ENCODE measurements at places on chromosomes 12 and 14. TPM values are rescaled to one million over a fixed set of nuclear protein-coding genes. Genes with fewer than 3 reads are reported as not detected.

The KRT81 gene
- total RNA-seq, result not detected

The SMCO3 gene
- total RNA-seq, result not detected

The HDAC7 gene
- 207 TPM for total RNA-seq

DNA sequence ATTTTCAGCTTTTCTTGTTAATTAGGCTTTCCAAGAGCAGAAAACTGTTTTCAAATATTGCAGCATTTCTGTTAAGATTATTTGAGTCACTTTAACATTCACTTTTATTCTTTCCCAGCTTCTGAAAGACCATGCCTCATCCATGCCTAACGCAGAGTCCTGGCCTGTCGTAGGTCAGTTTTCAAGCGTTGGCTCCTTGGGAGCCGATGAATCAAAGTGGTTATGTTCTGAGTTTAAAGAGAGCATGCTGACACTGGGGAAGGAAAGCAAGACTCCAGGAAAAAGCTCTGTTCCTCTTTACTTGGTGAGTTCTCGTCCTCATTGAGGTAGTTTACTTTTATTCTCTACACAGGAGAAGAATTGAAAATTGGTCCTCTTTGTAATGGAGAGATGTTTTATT, 33.1 kb downstream of the TDP1 start:
- H3K27me3 ChIP-seq, result no peaks in the 10 kb centered on the region
- no peak overlapping the region for H3K4me3 ChIP-seq
- H3K4me1 ChIP-seq, result no peaks in the 10 kb centered on the region
- no peak overlapping the region for H3K27ac ChIP-seq

DNA sequence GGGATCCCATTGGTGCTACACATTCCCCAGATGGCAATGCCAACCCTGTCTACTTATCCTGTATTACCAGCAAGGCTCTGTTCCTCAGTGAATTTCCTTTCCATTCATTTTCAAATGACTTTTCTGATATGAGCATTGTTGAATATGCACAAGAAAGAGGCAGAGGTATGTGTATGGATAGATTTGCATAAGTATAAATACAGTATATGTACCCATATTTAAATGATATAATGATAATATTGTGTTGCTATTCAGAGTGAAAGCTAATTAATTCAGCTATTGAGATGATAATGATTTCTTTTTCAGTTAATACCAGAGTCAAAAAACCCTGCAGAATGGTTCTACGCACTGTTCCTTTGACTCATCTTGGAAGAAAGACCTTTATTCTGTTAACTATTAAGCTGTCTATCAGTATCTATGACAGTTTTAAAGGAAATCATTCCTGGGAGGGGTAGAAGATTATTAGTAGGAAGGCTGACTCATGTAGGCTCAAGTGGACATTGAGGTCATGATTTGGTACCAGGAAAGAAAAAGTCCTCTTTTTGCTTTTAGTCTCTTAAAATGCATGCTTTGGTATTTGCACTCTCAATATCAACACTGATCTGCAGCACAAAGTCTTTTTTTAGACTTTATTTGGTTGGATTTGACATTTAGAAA, 44.9 kb upstream of the GAS2L3 start:
- DNase-seq, result no peak
- no peaks in the 10 kb centered on the region for H3K36me3 ChIP-seq
- H3K27me3 ChIP-seq, result no peaks in the 10 kb centered on the region
- H3K27ac ChIP-seq, result no peak overlapping the region
- H3K4me1 ChIP-seq, result no peaks in the 10 kb centered on the region
- no peak overlapping the region for H3K4me3 ChIP-seq

GRCh38 chr14:24965934-24966578, 83.9 kb downstream of the STXBP6 start:
- H3K4me3 ChIP-seq, result no peak overlapping the region
- H3K27me3 ChIP-seq, result no peaks in the 10 kb centered on the region
- no peaks in the 10 kb centered on the region for H3K36me3 ChIP-seq
- H3K27ac ChIP-seq, result no peak overlapping the region

Data from CD8-positive, alpha-beta memory T cell (primary cell).